ENCODE measurements at places on chromosomes 1 and 21.

DNA sequence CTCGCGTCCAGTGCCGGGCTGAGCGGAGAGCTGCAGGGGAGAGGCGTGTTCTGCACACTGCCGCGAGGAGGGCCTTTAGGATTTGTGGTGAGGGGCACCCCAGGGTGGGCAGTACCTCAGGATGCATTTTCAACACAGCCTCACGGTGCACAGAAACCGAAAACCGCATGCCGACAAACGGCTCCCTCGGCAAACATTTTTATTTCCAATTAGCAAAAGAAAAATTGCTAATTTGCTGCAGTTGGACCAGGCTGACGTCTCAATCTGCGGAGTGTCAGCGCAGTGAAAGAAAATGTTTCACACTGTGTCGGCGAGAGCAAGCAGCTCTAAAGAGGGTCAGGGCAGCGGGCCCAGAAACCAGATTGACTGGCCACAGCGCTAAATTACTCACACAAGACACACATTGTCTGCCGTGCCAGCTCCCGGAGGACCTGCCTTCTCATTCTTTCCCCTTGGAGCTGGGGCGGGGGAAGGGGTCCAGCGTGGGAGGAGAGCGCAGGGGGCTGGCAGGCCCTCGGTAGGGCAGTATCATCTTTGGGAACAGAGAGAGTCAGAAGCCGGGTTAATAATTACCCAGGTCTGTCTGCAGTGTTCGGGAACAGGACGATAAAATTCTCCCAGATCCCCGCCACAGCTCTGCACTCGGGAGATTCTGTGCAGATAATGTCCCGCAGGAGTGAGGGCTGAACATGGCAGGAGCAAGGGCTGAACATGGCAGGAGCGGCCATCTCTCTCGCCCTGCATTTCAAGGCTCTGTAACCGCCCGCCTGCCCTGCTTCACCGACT is 150.2 kb downstream of the PRDM16 start:
- no peak for DNase-seq

- DNase-seq = no peak
Measured at GRCh38 chr1:199453723-199454122, 573.8 kb upstream of the NR5A2 start.

DNA sequence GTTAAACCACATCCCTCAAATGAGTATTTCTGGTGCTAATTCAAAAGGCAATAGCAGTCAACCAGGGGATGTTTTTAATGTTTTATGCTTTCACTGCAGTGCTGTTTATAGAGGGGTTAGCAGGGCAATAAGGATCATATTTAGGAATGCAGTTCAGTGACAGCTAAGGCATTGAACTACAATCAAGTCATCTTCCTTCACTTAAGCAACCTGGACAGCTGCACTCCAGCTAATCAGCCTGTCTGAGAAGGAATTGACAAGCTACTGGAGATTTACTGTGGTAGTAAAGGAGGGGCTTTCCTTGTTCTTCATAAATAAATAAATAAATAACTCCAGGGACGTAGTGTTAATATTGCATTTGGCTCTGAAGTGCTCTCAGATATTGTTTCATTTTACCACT is 93.9 kb downstream of the DAB1 start:
- no peak for DNase-seq

DNA sequence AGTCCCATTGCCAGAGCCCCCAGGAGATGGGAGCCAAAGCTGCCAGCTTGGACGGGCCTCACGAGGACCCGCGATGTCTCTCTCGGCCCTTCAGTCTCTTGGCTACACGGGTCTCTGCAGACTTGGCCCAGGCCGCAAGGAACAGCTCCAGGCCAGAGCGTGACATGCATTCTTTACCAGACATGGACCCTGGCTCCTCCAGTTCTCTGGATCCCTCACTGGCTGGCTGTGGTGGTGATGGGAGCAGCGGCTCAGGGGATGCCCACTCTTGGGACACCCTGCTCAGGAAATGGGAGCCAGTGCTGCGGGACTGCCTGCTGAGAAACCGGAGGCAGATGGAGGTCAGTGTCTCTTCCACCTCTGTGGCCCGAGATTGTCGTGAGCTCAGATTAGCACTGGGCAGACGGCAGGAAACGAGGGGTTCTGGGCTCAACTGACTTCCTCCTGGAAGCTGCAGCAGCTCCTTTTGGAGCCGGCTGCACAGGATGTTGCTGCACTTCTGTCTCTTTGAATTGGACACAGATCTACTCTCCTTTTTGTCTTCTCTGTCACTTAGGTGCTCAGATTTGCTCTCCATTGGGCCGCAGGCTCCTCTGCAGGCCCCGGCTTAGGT is 68.0 kb downstream of the DISC1 start:
- no peak for DNase-seq

GRCh38 chr1:241834733-241835377 is 13.1 kb upstream of the EXO1 start:
- DNase-seq = no peak

GRCh38 chr1:69833536-69833935 is 265.8 kb downstream of the LRRC7 start:
- DNase-seq = no peak

- no peak for DNase-seq
Measured at GRCh38 chr21:44473915-44474555, 18.7 kb downstream of the LRRC3 start.

- DNase-seq = no peak
Measured at GRCh38 chr1:46401154-46401913, 7.2 kb downstream of the FAAH start.

DNA sequence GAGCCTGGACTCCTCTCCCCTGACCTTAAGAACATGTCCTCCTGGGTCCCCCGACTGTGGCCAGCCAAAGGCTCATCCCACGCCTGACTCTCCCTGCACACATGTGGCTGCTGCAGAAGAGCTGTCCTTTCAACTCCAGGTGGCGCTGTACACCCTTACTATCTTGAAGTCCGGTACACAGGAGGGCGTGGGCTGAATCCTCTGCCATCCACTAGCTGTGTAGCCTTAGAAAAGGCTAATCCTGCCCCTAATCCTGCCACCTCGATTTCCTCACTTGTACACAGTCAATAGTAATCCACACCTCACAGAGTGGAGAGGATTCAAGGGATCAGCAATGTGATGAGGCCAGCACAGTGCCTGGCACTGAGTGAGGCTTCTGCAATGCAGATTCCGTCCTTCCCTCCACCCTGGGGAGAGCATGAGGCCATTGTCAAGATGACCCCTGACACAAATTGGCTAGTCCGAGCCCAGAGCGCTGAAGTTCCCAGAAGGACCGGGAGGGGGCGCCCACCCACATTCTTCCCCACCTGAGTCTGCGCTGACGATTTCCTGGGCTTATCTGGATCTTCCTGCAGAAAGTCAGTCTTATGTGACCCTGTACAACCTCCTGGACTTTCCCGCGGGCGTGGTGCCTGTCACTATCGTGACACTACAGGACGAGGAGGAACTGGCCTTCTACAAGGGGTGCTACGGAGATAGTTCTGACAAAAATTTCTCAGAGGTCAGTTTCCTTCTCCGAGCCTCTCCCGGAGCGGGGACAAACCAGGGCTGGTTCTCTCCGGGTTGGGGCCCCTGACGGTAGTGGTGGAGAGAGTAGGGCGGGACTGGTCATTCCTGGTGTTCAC is 47.1 kb upstream of the DMBX1 start:
- DNase-seq = peak; percentile 74

- DNase-seq = no peak
Measured at GRCh38 chr1:244211559-244211944, 160.5 kb downstream of the ZBTB18 start.

DNA sequence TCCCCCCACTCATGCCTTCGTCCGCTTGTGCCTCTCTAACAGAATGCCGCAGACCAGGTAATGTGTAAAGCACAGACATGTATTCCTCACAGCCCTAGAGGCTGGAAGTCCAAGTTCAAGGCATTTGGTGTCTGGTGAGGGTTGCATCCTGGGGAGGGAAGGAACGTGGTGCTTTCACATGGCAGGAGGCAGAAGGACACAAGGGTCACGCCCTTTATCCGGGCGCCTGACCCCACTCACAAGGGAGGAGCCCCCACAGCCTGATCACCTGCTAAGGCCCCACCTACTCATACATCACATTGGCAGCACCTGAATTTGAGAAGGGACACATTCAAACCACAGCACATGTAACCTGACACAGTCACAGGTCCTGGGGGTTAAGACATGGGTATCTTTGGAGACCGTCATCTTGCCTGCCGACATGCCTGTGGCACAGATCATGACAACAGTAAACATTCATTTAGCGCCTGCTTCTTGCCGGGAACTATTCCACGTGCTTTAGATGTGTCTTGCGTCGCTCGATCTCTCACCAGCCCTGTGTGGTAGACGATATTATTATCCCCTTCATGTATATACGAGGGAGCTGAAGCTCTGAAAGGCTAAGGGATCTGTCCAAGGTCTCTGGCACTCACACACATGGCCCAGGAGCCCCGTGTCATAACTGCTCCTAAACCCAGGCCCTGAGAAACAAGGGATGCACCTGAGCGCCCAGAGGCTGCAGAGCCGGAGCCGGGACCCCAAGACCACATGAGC is 235.6 kb downstream of the NPHP4 start:
- no peak for DNase-seq

- no peak for DNase-seq
Measured at GRCh38 chr1:996851-997712, 2.8 kb downstream of the HES4 start.

DNA sequence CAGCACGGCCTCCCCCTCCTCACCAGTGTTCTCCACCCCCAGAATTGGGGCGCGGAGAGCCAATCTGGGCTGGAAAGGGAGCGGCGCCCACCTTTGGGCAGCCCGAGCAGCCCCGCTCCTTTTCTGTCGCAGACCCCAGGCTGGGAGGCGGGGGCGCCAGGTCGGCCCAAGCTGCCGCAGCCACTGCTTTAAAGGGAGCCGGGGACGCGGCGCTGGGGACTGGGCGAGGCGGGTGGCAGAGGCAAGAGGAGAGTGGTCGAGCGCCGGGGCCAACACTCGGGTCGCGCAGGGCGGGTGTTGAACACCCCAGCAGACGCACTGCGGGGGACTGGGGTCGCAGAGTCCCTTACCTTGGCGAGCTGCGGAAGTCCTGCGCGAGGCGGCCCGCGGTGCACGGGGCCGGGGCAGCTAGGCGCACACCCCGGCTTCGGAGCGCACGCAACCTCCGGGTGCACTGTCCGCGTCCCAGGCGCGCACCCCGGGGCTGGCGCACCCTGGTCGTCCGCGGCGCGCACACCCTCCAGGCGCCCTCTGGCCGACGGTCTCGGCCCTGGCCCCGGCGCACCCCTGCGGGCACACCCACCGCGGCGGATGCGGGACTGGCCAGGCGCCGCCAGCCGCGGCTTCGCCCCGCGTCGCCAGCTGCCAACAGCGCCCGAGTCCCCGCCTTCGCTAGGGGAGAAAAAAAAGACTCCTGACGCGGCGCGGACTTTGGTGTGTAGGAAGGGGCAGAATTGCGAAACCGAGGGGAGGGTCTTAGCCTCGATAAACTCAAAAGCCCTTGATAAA is at the start of gene KANK4:
Gene KANK4 (minus strand): TSS at position 679 of the 789 bp plus-strand sequence. CDS start 37,870 bp downstream, outside the sequence.
- no peak for DNase-seq

- no peak for DNase-seq
Measured at GRCh38 chr21:32056791-32057190, 184.0 kb downstream of the HUNK start.

- DNase-seq = no peak
Measured at GRCh38 chr1:38029081-38029681, 16.6 kb downstream of the UTP11 start.

GRCh38 chr1:75342786-75343185 is 208.6 kb downstream of the LHX8 start:
- DNase-seq = no peak

GRCh38 chr1:2151911-2152310 is 42.7 kb downstream of the FAAP20 start:
- no peak for DNase-seq

DNA sequence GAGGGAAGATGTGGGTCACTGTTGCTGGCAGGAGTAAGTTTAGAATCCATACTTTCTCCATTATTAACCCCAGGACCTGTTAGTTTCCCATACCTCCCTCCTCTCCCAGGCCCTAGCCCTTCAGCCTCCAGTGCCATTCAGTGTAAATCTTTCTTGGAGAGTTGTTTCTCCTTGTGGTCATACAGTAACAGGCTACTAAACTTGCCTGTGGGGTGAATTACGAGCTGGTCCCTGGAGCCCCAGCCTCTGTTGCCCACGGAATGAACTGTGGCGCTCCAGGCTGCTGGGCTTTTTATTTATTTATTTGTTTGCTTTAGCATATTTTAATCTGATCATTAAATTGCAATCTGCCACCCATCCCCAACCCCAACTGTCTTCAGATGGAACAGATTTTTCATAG is 305.2 kb downstream of the PBX1 start:
- DNase-seq = no peak

DNA sequence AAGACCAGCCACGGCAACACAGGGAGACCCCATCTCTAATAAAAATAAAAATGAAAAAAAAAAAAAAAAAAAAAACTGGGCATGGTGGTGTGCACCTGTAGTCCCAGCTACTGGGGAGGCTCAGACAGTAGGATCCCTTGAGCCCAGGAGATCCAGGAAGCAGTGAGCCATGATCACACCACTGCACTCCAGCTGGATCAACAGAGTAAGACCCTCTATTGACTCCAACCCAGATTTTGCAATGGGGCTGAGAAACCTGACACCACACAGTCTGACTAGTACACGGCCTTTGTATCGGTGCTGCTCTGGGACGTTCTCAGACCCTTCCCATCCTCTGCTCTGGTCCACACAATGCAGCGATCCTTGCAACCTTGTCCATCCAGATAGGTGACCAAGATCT is 31.8 kb downstream of the SPATA21 start:
- DNase-seq = no peak

- no peak for DNase-seq
Measured at GRCh38 chr1:33459691-33460090, 12.8 kb upstream of the ZSCAN20 start.

DNA sequence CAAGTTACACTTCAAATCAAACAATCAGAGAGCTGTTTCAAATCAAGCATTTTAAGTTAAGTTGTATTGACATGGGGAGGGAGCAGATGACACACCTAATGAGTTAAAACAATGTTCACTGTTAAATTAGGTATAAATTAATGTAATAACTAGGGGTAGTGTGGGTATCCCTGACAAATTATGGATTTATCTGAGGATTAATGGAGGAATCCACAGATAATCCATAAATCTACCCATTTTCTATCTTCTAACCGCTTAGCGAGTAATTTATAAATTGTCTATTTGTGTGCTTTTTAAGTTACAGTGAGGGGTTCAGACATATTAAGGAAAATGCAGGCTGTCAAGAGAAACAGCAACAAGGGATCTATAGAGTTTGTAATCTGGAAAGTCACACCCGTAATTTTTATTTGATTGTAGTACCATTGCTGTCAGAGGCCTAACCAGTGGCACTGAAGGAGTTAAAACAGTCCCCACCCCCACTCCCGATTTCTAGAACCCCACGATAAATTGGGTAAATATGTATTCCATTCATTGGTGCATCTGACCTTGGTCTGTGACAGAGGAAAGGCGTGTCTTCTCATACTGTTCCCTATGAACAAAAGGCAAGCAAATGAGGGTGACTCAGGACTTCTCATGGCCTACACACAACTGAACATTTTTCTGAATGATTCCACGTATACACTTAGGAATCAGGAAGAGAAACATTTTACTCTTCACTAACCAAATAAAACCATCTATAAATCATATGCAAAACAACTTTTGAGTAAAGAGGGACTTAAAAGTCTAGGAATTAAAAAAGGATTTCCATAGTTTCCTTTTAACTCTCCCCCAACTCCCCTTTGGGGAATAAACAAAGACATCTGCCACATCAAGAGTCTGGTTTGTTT is 7.4 kb downstream of the IRF2BP2 start:
- peak; percentile 68 for DNase-seq

Measured in GDM1 (cell line).